H1 (cell line): ENCODE measurements at places on chromosomes 2 and 18. TPM values are rescaled to one million over a fixed set of nuclear protein-coding genes. Genes with fewer than 3 reads are reported as not detected.

Gene C2orf68
- 40.9 and 46.3 TPM in 2 replicates for total RNA-seq

Gene CYP27C1
- 2.8 and 3.2 TPM in 2 replicates for total RNA-seq

- DNase-seq: no peak
Observed at GRCh38 chr2:45130736-45131135, 121.5 kb upstream of the SIX2 start.

Gene EML6
- 1.6 and 2.9 TPM in 2 replicates for total RNA-seq

DNA sequence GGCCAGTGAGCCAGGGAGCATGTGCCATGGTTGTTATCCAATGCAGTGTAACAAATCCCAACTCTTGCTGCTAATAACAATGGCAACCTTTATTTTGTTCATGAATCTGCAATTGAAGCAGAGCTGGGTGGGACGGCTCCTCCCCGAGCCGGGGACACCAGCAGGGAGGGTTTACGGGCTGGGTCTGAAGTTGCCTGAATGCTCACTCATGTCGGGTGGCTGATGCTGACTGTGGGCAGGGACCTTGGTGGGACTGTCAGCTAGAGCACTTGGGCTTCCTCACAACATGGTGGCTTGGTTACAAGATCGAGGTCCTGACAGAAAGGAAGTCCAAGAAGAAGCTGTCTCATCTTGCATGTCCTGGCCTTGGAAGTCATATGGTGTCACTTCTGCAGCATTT is 264.5 kb downstream of the NDUFA10 start:
- DNase-seq: no peak

Gene CXCR1
- not detected in 2 replicates for total RNA-seq

GRCh38 chr18:48453330-48454066 is 44.3 kb upstream of the ZBTB7C start:
- no peak for DNase-seq

DNA sequence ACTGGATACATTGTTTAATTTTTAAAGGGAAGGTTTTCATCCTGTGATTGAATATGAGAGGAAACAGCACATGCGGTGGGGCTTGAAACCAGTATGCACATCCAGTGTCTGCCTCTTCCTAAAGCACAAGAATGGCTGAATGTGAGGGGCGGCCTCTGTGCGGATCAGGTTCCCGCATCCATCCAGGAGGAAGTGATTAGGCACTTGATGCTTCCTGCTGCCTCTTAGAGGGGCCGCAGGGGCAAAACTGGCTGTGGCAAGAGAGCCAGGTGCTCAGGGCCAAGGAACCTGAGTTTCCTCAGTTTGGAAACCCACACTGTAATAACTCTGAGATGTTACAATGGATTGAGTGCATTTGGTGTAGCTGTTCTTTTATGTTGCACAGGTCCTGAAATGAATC is 48.8 kb downstream of the THNSL2 start:
- DNase-seq: no peak

DNA sequence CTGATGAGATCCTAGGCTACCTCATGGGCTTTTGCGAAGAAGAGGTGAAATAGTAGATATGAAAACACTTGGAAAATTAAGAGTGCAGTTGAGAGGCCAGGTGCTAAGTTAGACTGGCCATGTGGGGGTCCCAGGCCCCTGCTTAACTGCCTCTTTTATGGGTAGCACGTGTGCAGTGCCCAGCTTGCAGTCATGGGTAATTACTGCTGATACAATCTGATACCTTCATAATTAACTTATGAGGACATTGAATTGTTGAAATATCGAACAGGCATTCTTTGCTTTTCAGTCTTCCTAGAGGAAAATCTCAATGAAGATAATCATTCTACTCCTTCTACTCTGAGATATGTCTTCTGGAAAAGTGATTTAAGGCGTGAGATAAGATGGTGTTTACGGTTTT is 11.6 kb downstream of the TRAF3IP1 start:
- no peak for DNase-seq

- no peak for DNase-seq
Observed at GRCh38 chr2:157438863-157439823, 4.7 kb downstream of the CYTIP start.
